ENCODE measurements at places on chromosomes 7 and 10. TPM values are rescaled to one million over a fixed set of nuclear protein-coding genes. Genes with fewer than 3 reads are reported as not detected.
A peak's percentile ranks its signal among the peaks of the same experiment; 100 is the strongest.

GRCh38 chr7:30468041-30468440, 10.5 kb downstream of the NOD1 start:
- no peak for DNase-seq

- DNase-seq: peak; percentile 81
These were observed 16.8 kb upstream of the DLG5 start for GRCh38 chr10:77943121-77943901.

GRCh38 chr10:121007264-121007663, 156.1 kb downstream of the WDR11 start:
- DNase-seq: no peak

GRCh38 chr7:31882187-31882586, 188.0 kb downstream of the PDE1C start:
- DNase-seq: no peak

GRCh38 chr7:1028775-1029636, 15.3 kb upstream of the GPR146 start:
- DNase-seq: peak; percentile 91

- DNase-seq: no peak
These were observed 326.9 kb downstream of the GPAM start for GRCh38 chr10:111856631-111857030.

DNA sequence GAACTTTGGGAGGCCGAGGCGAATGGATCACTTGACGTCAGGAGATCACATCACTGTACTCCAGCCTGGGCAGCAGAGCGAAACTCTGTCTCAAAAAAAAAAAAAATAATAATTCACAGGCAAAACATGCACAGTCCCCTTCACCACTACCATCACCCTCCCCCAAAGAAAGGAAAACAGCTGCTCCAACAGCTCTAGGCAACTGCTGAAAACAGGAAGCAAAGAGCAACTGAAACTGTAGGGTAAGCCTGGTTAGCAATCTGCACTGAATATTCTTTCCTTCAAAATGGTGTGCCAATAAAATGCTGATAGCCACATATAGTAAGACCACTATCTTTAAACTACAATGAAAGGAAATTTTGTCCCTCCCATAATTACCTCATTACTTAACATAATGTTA, 11.8 kb downstream of the NT5C2 start:
- peak; percentile 93 for DNase-seq

GRCh38 chr10:69374242-69374641, 42.5 kb downstream of the TACR2 start:
- no peak for DNase-seq

- no peak for DNase-seq
These were observed 202.9 kb downstream of the ZNF248 start for GRCh38 chr10:37654466-37654865.

SEMA3D gene
- 18.8 TPM for total RNA-seq

SPDYE5 gene
- not detected for total RNA-seq

ANKRD61 gene
- total RNA-seq: not detected

AOC1 gene
- total RNA-seq: not detected

Measured in lung microvascular endothelial cell (primary cell).